ENCODE measurements at places on chromosomes 13 and 19. TPM values are rescaled to one million over a fixed set of nuclear protein-coding genes. Genes with fewer than 3 reads are reported as not detected.
A peak's percentile ranks its signal among the peaks of the same experiment; 100 is the strongest.

DNA sequence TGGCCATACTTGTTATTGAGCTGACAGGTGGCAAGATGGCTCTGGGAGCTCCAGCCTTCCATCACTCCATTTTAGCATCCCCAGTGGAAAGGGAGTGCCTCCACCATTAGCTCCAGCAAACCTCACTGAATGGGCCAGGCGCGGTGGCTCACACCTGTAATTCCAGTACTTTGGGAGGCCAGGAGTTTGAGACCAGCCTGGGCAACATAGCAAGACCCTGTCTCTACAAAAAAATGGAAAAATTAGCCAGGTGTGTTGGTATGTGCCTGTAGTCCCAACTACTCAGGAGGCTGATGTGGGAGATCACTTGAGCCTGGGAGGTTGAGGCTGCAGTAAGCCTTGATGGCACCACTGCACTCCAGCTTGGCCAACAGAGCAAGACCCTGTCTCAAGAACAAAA lies 86.2 kb downstream of the MAP4K1 start:
- no peak for DNase-seq

FGF22 gene
- total RNA-seq = 1.2 TPM

- no peak for DNase-seq
Measured at GRCh38 chr13:79056706-79057105, 349.3 kb downstream of the RBM26 start.

- peak; percentile 72 for DNase-seq
Measured at GRCh38 chr19:12052497-12053169, at the start of gene ZNF878. TSS of gene ZNF878 (minus strand) at chr19:12052961. CDS start at chr19:12052801, 160 bp downstream.

SIGLEC11 gene
- 1.2 TPM for total RNA-seq

ZNF562 gene
- 65.1 TPM for total RNA-seq

GRCh38 chr19:45911291-45911690 lies 3.3 kb downstream of the NANOS2 start:
- no peak for DNase-seq

GRCh38 chr13:37369616-37370015 lies 229.0 kb downstream of the POSTN start:
- DNase-seq = no peak

LRFN3 gene
- 6.6 TPM for total RNA-seq

FXYD1 gene
- total RNA-seq = 104 TPM

ARHGAP33 gene
- 32.6 TPM for total RNA-seq

- DNase-seq = no peak
Measured at GRCh38 chr19:41921577-41922576, 6.4 kb downstream of the ERFL start.

- no peak for DNase-seq
Measured at GRCh38 chr19:5083547-5083965, 114.6 kb downstream of the KDM4B start.

GRCh38 chr13:50521831-50522149 lies 321.7 kb downstream of the DLEU7 start:
- DNase-seq = no peak

DNA sequence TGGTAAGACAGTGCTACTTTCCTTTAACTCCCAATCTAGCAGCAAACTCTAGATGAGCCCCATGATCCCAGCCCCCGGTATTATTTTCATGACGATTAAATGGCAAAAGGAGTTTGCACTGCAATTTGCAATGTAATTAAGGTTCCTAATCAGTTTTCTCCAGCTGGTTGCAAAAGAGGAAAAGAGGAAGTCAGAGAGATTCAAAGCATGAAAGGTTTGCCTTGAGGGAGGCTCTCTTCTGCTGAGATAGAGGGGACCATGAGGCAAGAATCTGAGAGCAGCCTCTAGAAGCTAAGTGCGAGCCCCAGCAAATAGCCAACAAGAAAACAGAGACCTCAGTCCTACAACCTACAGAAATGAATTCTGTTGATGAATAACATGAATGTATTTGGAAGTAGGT lies 527.1 kb downstream of the UQCRFS1 start:
- no peak for DNase-seq

DNA sequence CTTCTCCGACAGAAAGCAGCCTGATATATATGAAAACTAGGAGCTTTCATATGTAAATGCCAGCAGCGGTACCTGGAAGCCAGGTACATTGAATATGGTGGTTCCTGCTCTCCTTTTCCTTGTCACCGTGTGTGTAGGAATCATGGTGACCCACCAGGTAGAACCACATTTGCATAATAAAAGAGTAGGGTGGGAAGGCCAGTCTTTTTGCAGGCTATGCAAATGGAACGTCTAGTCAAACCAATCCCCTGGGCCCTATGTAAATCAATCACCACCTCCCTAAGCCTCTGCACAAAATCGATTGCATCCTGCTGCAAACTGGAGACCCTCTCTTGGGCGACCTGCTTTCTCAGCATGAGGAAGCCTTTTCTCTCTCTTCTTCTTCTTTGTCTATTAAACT lies 22.2 kb upstream of the ZNF181 start:
- no peak for DNase-seq

KIR3DL1 gene
- not detected for total RNA-seq

- no peak for DNase-seq
Measured at GRCh38 chr19:48571378-48572162, 19.6 kb downstream of the SULT2B1 start.

DNA sequence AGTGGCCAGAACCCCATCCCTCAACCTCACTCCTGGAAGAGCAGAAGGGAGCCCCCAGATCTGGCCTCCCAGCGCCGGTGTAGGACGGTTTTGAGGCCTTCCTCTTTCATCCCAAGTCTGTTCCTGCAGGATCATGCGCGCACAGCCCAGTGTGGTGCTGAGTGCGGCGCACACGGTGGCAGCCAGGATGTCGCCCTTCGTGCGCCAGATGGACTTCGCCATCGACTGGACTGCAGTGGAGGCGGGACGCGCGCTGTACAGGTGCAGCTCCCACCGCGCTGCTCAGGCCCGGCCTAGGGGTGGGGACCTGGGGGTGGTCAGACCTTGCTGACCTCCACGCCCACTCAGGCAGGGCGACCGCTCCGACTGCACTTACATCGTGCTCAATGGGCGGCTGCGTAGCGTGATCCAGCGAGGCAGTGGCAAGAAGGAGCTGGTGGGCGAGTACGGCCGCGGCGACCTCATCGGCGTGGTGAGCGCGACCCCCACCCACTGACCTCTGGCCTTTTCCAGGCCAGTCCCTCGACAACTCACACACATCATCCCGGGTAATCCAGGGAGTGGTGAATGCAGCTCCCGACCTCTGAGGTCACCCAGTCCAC lies 14.8 kb downstream of the PNPLA6 start:
- no peak for DNase-seq

DNA sequence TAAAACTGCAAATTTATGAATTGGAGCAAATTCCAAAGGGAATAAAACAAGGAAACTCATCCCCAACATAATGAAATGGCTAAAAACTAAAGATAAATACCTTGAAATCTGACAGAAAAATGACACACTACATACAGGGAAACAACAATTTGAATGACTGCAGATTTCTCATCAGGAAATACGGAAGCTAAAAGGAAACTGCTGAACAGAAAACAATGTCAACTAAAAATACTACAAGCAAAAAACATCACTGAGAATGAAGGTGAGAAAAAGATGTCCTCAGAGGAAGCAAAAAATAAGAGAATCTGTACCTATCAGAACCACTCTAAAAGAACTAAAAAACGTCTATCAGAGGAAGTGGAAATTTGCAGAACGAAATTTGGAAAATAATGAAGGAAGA lies 39.5 kb downstream of the ZSWIM9 start:
- no peak for DNase-seq

DNA sequence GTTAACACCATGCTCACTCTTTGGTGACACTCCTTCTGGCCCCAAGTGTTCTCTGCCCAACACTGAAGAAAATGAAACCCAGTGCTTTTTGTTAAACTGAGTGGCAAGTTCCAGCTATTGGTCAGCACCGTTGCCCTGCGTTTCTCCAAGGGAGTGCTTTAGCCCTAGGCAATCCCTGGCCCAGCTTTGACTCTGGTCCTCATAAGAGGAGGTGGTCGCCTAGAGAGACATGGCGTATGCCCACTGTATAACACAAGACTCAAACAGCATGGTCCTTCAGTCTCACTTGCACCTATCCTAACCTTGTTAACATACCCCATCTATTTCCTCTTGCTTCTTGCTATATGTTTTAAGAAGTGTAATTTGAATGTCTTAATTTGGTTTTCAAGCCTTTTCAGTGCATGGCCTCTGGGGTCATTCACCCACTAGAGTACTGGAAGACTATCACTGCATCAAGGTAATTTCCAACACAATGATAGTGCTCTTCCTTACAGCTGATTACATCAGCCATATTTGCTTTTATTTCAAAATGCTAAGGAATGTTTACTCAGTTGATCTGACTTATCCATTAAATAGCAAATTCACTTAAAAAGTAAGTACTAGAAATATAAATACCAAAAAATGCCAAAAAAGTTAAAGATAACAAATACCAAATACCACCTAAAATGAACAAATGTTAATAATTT lies 190.5 kb upstream of the SOX21 start:
- no peak for DNase-seq

CRB3 gene
- total RNA-seq = 0.20 TPM
